ENCODE measurements at places on chromosomes 2 and 18.
A peak's percentile ranks its signal among the peaks of the same experiment; 100 is the strongest.

DNA sequence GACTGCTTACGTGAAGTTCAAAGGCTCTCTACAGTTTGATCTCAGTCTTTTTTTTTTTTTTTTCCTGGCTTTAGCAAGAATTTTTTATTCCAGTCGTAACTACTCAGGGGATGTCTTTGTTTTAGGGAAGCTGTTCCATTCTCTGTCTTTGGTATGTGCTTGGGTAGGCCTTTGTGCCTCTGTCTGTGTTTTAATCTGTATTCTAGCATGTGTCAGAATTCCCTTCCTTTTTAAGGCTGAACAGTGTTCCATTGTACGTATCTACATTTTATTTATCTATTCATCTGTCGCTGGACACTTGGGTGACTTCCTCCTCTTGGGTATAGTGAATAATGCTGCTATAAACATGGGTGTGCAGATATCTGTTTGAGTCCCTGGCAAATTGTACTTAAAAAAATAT lies 42.6 kb downstream of the MYO1B start:
- no peak for DNase-seq

DNA sequence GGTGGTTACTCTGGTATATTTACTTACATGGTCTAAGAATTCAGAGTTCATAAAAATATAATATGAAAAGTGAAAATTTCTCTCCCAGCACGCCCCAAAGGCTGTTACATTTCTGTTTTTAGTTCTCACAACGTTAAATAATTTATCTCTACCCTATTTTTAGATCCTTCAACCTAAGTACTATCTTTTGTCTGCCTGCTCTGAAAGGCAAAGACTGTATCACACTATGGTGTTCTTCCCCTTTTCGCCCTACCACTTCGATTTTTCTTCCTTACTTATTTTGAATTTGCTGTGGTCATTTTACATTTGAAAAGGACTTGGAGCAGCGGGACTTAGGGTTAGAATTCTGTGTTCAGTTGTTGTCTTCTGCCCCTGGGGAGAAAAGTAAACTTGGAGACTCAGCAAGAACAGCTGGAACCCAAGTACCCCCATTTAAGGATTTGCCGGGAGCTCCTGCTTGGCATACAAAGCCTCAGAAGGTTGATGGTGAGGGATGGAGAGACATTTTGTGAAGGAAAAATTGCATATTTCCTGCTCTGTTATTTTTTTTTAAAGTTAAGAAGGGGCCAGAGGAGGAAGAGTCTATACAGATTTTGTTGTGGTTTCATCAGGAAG lies 19.0 kb downstream of the ADAM23 start:
- no peak for DNase-seq

DNA sequence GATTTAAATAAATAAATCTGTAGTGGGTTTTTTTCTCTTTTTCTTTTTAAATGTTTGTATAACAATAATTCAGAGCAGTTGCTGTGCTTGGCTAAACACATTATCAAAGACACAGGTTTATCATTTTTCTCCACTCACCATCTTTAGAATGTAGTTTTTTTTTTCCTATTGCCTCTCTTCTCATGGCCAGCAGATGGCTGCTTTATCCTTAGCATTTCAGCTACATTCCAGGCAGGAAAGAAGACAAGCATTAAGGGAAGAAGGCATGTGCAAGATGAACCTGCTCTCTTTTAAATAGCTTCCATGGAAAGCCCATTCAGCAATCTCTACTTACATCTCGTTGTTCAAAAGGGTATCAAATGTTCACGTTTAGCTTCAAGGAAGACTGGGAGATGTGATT lies 42.6 kb downstream of the ARHGAP15 start:
- DNase-seq, result peak; percentile 20

- DNase-seq, result no peak
Measured at GRCh38 chr2:163753726-163754125, 17.9 kb upstream of the FIGN start.

DNA sequence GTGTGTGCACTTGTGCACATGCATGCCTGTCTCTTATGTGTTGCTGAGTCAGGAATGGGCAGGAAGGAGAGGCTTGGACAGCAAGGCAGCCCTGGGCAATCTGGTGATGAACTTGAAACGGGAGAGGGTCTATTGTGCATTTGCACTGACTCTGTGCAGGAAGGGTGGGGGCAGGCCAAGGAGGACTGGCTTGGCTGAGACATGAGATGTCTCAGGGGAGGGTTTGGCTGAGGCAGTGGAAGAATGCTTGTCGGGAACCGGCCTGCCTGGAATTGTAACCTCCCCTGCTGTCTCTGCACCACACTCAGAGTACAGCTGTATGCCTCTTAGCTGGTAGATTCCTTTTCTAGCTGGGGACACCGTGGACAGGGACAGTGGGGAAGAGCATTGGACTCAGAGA lies 176.1 kb upstream of the TNP1 start:
- no peak for DNase-seq

DNA sequence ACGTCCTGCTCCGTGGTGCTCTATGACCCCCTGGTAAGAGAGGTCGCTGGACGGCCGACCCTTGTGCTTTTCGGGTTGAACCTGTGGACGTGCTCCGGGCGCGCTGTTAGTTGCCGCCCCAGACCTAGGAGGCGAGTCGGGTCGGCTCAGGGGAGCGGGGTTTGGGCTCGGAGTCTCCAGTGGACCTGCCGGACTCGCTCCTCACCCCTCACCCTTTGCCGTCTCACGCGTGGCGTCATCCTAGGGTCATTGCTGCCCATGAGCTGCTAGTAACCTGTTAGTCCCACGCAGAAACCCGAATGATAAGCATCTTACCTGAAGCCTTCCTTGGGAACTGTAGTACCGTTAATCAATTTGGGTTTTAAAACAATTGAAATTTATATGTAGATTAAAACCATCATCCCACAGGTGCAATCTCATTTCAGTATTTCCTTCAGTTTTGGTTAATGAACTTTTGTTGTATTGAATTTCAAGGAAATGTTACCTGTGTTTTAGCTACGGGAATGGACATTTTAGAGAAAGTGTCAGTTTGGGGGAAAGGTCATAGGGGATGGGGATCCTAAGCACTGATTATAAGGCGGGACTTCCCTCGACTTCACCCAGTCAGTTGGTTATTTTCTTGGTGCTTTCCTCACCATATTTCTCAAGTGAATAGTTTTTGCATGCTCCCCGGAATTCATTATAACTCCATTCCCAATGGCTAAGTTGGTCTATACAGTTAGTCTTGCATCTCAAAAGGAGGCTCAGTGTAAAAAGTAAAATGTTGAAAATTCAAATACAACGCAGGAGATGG lies 536 bp downstream of the ELP2 start:
- no peak for DNase-seq

GRCh38 chr18:62102221-62102620 lies 84.6 kb downstream of the PIGN start:
- DNase-seq, result no peak

- no peak for DNase-seq
Measured at GRCh38 chr18:73708591-73708990, 439.0 kb downstream of the FBXO15 start.

GRCh38 chr18:3869848-3870247 lies 419.9 kb downstream of the TGIF1 start:
- DNase-seq, result peak; percentile 90

- peak; percentile 17 for DNase-seq
Measured at GRCh38 chr2:48400553-48401164, 129.3 kb upstream of the STON1 start.

- no peak for DNase-seq
Measured at GRCh38 chr2:7022492-7023385, 105.5 kb downstream of the RNF144A start.

- DNase-seq, result peak; percentile 81
Measured at GRCh38 chr2:68594674-68595492, 48.5 kb upstream of the PROKR1 start.

DNA sequence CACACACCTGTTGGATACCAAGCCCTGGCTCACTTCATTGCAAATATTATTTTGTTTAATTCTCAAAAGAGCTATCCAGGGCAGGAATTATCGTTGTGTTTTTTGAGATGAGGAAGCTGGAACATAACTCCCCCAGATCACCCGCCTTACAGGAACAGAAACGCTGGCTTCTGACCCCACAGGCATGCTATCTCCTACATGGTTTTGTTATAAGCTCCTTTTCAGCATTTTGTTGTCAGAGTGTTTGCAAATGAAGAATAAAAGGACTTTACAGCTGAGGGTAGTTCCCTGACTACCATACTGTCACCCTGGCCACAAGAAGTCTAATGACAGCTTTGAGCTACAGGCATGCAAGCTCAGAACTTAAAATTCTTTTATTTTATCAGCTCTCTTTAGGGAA lies 62.0 kb upstream of the MRPS9 start:
- DNase-seq, result no peak

- no peak for DNase-seq
Measured at GRCh38 chr2:8580316-8581233, 101.3 kb upstream of the ID2 start.

GRCh38 chr2:63662028-63662804 lies 73.5 kb downstream of the MDH1 start:
- no peak for DNase-seq

DNA sequence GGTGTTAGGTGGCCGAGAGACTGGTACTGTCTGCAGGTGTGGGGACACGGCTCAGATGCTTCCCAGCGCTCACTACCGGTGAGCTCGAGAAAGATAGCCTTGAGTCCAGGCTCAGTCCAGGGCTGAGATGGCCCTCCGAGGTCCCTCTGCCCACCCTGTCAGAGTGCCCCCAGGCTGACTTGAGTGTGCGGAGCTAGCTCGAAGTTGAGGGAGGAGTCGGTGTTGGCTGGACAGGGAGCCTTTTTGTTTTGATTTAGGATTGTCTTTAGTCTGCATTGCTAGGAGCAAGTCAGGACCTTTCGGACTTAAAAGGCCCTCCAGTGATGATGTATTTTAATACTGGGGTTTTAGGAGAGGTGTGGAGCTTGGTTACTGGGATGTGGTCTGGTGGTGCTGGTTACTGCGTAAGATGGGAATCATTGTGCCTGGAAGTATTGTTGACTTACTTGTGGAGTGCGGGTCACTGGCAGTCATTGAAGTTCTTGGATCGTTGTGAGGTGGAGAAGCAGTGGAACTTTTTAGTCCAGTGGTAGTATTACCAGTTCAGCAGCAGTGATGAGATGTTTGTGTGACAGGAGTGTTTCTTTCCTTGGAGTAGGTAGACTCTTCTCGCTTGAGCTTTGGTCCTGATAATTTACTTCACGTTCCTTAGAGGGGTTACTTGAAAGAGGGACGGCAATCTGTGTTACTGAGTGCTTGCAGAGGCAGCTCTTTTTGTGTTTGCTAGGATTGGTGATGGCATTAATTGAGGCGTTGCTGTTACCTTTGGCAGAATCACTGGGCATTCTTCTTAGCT lies 633 bp downstream of the KIAA1328 start:
- no peak for DNase-seq

- peak; percentile 98 for DNase-seq
Measured at GRCh38 chr2:189425676-189426075, 15.6 kb upstream of the WDR75 start.

DNA sequence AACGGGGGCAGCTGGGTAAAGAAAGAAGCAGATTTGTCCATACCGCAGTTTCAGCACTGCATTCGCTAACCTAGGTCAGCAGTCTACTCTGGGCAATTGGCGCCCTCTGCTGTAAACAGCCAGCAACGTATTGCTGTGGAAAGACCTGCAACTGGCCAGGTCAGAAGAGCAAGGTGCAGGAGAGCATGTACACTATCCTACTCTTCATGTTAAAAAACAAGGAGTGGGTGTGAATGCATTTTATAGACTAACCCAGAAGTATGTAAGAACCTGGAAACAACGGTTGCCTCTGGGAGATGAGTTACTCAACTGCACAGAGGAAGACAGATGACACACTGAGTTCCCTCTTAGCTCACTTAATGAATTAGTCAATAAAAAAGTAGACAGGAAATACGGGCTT lies 6.2 kb downstream of the MRPS5 start:
- DNase-seq, result peak; percentile 62

GRCh38 chr2:186570604-186571003 lies 19.3 kb upstream of the ITGAV start:
- DNase-seq, result peak; percentile 44

- no peak for DNase-seq
Measured at GRCh38 chr18:28015671-28016070, 161.3 kb downstream of the CDH2 start.

- DNase-seq, result peak; percentile 26
Measured at GRCh38 chr18:46335534-46336101, 231.4 kb downstream of the HAUS1 start.

DNA sequence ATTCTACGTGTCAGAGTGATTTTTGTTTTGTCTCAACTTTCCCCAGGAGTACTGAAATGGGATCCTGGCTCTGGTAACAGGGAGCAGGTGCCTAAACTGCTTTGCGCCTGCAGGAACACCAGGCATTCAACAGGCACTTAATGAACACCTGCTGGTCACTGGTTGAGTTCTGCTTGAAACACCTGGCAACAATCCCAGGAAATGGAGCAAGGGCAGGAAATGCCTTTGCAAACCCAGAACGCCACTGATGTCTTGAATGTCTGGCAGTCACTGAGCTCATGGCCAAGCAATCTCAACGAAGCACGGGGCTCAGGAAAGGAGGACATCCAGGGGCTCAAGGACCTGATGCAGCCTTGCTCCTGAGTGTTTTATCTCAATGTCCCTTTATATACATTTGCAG lies 360.0 kb upstream of the RAB6C start:
- DNase-seq, result peak; percentile 45

DNA sequence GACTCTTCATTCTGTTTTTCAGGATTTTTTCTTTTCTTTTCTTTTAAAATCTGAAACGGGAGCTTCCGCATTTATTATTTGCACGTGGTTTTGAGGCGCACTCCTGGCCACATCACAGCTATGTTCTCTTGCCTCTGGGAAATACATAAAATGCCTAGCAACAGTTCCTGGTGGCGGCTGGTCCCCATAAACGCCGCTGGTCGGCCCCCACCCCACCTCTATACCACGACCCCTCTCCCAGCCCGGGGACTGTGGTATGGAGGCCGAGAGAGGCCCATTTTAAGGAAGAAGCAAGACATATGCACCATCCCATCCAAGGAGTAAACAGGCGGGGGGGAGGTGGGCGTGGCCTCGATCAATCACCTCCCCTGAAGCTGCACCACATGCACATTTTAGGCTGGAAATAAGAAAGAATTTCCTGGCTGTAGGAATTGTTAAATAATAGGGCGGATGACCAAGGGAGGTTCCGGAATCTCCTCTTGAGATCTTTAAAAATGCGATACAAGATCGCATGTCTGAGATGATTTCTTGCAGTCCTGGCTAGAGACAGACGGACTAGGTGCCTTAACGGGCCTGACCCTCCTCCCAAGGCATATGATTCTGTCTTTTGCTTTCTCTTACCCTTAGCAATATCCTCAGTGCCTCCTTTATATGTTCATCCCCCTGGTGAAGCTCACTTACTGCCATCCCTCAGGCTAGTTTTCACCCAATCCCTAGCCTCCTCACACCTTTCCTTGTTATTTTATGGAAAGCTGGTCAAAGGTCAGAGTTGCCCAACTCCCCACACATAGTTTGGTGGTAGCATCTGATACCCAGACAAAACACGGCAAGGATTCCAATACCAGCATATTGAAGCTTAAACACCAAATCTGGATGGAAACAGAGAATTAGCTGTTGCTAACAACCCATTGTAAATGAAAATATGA lies 82.4 kb downstream of the BCL2 start:
- DNase-seq, result no peak

Measured in A673 (cell line).